Articular chondrocyte of knee joint (primary cell): ENCODE measurements at places on chromosomes 4 and X. TPM values are rescaled to one million over a fixed set of nuclear protein-coding genes. Genes with fewer than 3 reads are reported as not detected.

The NXF2B gene
- not detected in 2 replicates for total RNA-seq

The RGN gene
- total RNA-seq = 6.1 and 9.6 TPM in 2 replicates

The MMRN1 gene
- total RNA-seq = 0.13 and 0.97 TPM in 2 replicates

The PAGE1 gene
- total RNA-seq = not detected in 2 replicates

The CPZ gene
- total RNA-seq = 10.8 and 11.6 TPM in 2 replicates

The PDZD4 gene
- total RNA-seq = 0.78 and 0.97 TPM in 2 replicates

The TAF7L gene
- 0.22 and 0.26 TPM in 2 replicates for total RNA-seq

The MTTP gene
- total RNA-seq = 0.22 and 0.26 TPM in 2 replicates

The EPGN gene
- total RNA-seq = 0.13 and 3.4 TPM in 2 replicates

The UGT8 gene
- total RNA-seq = not detected in 2 replicates

The CT45A3 gene
- not detected in 2 replicates for total RNA-seq

The GLRB gene
- 14.2 and 16.2 TPM in 2 replicates for total RNA-seq
